ENCODE measurements at places on chromosomes 5 and 9.

DNA sequence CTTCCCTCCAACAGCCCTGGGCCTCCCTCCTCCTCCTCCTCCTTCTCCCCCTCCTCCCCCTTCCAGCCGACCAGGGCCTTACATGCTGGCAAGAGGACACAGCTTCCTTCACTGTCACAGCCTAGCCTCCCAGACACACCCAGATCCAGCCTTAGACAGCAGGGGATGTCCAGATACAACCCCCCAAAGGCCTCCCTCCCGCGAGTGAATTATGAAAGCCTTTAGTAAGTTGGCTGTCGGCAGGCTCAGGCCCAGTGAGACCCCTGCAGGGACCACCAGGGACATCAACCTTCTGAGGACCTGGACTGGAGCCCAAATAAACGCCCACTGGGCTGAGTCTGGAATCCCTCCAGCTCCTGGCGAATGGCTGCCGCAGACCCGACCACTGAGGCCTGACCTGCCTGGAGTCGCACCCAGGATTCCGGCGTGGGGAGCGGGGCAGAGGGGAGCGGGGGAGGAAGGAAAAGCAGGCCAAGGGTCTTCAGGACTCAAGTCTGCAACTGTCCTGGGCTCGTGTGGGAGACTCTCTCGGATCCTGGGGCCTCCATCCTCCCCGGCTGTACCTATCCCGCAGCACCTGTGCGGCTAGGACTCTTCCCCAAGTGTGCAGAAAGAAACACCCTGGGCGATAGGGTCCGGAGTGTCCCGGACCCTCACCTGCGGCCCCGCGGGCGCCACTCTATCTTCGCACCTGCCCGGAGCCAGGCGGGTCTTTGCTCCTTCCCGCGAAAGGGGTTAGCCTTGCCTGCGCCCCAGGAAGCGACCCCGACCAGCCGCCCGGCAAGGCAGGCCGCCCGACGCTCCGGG, 705 bp downstream of the SEPTIN8 start:
- DNase-seq, result no peak

DNA sequence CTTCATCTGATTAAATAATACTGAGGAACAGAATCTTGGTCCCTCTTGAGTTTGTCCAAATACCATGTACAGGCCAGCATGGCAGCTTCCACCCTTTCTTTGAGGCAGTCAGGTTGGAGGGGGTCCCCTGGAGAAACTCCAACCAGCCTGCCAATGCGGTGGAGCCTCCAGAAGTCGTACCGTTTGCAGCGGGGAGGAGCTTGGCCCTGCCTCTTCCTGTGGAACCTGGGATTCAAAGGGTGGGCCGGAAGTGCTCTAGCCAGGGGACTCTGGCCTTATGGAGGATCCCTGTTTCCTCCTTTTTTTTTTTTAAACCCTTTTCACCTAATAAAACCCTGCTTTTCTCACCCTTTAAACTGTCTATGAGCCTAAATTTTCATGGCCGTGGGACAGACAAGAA, 216.3 kb upstream of the ZNF608 start:
- no peak for DNase-seq

DNA sequence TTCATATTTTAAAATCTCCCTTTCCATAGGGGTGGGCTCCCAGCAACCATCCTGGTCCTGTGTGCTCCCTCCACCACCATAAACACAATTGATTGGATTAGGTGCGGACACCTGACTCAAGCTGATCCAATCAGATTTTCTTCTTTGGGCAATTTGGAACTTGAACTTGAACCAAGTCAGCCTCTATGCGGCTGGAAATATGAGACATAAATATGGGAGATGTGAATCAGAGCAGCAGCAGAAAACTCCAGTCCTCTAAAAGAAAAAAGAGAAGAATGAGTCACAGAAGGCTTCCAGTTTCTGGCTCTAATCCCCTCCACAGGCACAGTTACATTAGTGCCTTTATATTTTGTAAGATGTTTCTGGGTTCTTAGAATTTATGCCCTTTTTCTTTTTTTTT, 306.6 kb downstream of the MLLT3 start:
- DNase-seq, result no peak

GRCh38 chr5:85651731-85652130, 966.0 kb upstream of the COX7C start:
- no peak for DNase-seq
